ENCODE measurements at places on chromosomes 6 and 20. TPM values are rescaled to one million over a fixed set of nuclear protein-coding genes. Genes with fewer than 3 reads are reported as not detected.

Gene ISM1
- not detected for total RNA-seq

DNA sequence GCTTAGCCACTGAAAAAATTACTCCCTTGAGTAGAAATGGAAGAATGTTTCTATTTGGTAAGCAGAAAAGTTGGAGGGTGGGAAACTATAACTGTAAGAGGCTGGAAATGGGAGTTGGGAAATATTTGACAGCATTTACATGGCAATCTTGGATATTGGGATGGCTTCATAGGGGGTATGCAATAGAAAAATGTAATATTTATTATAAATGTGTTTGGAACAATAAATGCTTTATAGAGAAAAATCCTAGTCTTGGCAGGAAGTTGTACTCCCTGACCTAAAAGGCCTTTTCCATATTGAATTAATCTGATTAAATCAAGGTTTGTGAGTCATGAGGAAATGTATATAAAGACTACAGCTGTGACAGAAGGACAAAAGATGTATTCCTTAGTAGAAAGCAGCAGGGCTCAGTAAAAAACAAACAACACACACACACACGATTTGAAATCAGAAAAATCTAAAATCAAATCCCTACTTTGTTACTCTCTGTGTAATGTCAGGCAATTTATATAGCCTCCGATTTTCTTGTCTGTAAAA lies 272.3 kb downstream of the CD109 start:
- no peak for DNase-seq

DNA sequence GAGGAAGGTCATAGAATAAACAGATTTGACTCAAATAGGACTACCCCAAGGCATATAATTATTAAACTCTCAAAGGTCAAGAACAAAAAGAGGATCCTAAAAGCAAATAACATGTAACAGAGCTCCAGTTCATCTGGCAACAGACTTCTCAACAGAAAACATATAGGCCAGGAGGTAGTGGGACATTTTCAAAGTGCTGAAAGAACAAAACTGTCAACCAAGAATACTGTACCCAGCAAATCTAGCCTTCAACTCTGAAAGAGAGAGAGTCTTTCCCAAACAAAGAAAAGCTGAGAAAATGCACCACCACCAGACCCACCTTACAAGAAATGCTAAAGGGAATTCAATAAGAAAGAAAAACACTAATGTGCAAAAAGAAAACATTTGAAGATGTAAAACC lies 11.9 kb downstream of the NQO2 start:
- no peak for DNase-seq

- peak; percentile 29 for DNase-seq
These were observed 127.9 kb upstream of the FOXO3 start for GRCh38 chr6:108432792-108433191.

DNA sequence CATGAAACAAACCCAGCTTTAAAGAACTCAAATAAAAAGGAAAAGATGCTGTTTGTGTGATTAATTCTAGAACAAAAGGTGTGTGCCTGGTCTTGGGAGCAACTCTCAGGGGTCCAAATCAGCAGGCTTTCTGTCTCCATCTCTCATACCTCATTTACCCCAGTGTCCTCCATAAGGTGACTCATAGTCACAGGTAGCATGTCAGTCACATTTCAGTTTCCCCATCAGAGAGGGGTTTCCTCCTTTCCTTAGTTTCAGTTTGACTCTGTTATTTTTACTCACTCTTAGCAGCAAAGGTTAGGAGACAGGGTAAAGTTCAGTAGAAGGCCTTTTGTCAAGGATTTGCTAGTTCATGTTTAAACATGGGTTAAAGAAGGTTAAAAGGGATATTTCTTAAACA lies 46.2 kb downstream of the OGFRL1 start:
- DNase-seq: peak; percentile 84

- no peak for DNase-seq
These were observed 2.8 kb downstream of the PPP1R10 start for GRCh38 chr6:30614044-30614842.

DNA sequence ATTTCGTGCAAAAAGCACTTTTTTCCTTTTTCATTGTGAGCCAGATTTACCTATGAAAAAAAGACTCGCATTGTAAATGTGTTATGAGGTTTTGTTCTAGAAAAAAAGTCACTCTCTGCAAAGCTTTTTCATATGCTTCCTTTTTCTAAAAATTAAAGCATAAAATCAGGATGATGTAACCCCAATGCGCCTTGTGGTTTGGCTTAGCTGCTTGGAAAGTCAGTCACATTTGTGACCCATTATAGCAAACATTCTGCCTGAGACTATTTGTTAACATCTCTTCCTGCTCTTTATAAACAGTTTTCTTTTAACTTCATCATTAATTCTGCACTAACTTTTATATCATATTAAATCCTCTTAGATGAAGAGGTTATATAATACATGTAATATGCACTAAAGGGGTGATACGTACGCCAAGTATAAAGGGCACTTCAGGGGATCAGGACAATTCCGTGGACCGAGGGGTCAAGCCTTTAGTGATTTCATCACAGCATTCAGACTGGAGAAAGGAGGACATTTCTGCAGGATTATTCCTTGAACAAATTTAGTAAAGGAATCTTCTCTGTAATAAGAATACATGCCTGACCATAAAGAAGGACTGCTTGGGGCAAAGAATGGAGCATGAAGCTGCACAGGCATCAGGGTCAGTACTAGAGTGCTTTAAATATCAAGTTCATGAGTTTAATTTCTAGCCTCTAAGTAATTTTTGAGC lies 48.1 kb upstream of the SMLR1 start:
- peak; percentile 9 for DNase-seq

DNA sequence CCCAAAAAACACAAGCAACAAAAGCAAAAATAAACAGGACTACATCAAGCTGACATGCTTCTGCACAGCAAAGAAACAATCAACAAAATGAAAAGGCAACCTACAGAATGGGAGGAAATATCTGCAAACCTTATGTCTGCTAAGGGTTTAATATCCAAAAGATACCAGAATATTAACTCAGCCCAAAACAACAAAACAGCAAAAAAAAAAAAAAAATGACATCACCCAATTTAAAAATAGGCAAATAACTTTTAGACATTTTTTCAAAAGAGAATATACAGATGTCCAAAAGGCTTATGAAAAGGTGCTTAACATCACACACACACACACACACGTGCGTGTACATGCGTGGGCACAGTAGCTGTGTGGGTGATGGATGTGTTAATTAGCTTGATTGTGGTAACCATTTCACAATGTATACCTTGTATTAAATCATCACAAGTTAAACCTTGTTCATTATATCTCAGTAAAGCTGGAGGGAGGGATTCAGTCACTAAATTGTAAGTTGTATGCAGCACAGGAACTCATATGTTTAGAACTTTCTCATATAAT lies 52.4 kb downstream of the QKI start:
- no peak for DNase-seq

DNA sequence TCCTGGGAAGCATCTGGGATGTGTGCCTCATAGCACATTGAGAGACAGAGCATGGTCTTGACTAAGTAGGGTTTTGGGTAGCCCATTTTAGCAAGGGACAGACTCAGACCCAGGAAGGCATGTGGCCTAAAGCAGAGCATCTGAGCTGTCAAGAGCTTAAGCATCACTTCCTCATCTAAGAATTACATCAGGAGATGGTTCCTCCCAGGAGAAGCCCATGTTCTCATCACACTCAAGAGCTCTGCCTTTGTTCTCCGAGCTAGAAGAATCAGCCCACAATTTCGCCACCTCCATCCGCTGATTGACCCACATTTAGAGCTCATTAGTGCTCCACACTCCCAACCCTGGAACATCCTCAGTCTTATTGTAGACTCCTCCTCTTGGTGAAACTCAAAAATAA lies 68.3 kb downstream of the NPEPL1 start:
- no peak for DNase-seq

DNA sequence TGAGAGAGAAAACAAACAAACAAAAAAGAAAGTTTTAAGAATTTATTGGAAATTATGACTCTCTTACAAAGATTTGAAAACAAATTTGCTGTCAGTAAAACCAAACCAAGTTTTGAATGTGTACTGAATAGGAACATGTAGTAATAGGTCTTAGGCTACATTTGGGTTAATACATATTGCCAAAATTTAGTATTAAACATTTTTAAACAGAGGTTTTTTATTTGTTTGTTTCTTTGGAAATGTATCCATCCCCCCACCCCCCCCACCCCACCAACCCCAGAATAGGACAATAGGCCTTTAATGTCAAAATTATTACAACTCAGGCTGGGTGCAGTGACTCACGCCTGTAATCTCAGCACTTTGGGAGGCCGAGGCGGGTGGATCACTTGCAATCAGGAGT lies 2.5 kb downstream of the C6orf118 start:
- no peak for DNase-seq

DNA sequence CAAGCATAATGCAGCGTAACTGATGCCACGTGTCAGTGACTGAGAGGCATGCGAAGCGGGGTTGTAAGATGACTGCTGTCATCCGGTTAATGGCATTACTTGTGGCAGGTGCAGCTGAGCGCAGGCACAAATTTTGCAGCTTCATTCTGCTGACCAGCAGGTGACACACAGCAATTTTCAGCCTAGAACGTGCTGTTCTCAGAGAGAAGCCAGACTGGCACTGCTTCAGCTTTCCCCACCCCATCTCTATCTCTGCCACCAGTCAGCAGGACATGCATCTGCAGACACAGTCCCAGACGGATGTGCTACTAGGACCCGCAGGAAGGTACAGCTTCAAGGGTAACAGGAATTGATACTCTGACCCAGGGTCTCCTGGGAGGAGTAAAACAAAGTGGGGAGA lies 221.8 kb downstream of the KIF16B start:
- no peak for DNase-seq
